ENCODE measurements at places on chromosomes 13 and 19. TPM values are rescaled to one million over a fixed set of nuclear protein-coding genes. Genes with fewer than 3 reads are reported as not detected.

The KCNJ14 gene
- 2.9 TPM for total RNA-seq

The SPIB gene
- 5.6 TPM for total RNA-seq

The KANK2 gene
- 0.36 TPM for total RNA-seq

The PABPC3 gene
- 1.1 TPM for total RNA-seq

The FBN3 gene
- total RNA-seq, result not detected

The CLDN10 gene
- not detected for total RNA-seq

The ERICH4 gene
- total RNA-seq, result not detected

The ZNF573 gene
- total RNA-seq, result 37.8 TPM

The CEACAM20 gene
- not detected for total RNA-seq

- no peaks in the 10 kb centered on the region for H3K4me1 ChIP-seq
- no peak overlapping the region for H3K27ac ChIP-seq
- peaks cover 8% of the 10 kb centered on the region for H3K36me3 ChIP-seq
- no peaks in the 10 kb centered on the region for H3K27me3 ChIP-seq
These were observed 987.9 kb downstream of the OLFM4 start for GRCh38 chr13:54016542-54016941.

GRCh38 chr13:58018020-58018419, 386.5 kb downstream of the PCDH17 start:
- H3K4me3 ChIP-seq, result no peak overlapping the region
- no peaks in the 10 kb centered on the region for H3K27me3 ChIP-seq
- DNase-seq, result no peak
- H3K4me1 ChIP-seq, result no peaks in the 10 kb centered on the region
- no peaks in the 10 kb centered on the region for H3K36me3 ChIP-seq
- no peak overlapping the region for H3K27ac ChIP-seq

DNA sequence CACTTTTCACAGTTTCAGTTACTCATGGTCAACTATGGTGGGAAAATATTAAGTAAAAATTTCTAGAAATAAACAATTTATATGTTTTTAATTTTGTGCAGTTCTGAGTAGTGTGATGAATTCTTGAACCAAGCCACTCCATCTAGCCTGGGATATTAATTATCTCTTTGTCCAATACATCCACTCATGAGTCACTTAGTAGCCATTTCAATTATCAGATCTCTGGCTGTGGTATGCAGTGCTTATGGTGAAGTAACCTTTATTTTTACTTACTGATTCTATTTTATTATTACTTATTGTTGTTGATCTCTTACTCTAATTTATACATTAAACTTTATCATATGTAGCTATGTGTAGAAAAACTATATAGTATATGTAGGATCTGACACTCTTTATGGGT, 128.9 kb upstream of the KLHL1 start:
- no peaks in the 10 kb centered on the region for H3K27me3 ChIP-seq
- DNase-seq, result no peak
- no peaks in the 10 kb centered on the region for H3K4me1 ChIP-seq
- H3K36me3 ChIP-seq, result no peaks in the 10 kb centered on the region

- no peak overlapping the region for H3K27ac ChIP-seq
- H3K4me3 ChIP-seq, result no peak overlapping the region
- DNase-seq, result no peak
- H3K4me1 ChIP-seq, result no peaks in the 10 kb centered on the region
These were observed 534.0 kb downstream of the EFNB2 start for GRCh38 chr13:106001443-106001842.

DNA sequence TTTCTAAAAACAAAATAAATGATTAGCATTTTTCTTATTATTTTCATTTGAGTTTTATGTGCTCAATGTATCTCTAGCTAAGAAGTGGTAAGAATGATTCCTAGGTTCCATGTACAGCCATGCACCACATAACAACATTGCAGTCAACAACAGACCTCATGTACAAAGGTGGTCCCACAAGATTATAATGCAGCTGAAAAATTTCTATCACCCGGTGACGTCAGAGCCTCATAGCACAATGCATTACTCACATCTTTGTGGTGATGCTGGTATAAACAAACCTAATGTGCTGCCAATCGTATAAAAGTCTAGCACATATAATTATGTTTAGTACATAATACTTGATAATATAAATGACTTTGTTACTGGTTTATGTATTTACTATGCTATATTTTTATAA, 120.5 kb downstream of the SLC7A1 start:
- H3K36me3 ChIP-seq, result no peaks in the 10 kb centered on the region
- H3K4me3 ChIP-seq, result no peak overlapping the region
- H3K27me3 ChIP-seq, result peaks cover 15% of the 10 kb centered on the region
- H3K4me1 ChIP-seq, result no peaks in the 10 kb centered on the region
- H3K27ac ChIP-seq, result no peak overlapping the region

DNA sequence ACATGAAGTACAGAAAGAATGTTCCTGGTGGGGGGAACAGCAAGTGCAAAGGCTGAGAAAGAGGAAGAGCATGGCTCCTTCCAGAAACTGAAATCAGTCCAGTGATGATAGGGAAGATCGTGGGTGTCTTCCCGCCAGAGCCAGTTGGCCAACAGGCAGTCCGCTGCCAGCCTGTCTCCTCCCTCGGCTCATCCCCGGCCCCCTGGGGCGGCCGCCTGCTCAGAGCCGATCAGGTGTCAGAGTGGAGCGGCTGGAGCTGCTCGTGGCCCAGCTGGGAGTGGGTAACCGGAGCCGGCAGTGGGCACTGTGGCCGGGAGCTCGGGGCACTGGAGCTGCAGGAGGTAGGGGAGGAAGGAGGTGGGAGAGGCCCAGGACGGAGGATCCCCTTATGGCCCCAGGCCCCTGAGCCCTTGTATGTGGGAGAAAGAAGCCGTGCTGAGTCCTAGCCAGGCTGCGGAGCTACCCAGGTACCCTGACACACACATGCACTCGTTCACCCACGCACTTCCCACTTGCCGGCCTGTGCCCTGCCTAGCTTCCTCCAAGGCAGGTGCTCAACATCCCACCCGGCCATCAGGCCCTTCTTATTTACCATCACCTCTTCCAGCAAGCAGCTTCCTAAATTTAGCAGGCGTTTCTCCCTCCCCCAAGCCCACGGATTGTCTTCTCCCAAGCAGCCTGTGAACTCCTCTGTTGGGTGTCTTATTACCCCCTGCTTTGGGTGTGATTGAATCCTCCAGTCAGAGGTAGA, 1.7 kb downstream of the ANKRD24 start:
- H3K4me3 ChIP-seq, result peak overlapping the region; percentile 39
- H3K27me3 ChIP-seq, result no peaks in the 10 kb centered on the region
- H3K27ac ChIP-seq, result peak overlapping the region; percentile 59
- DNase-seq, result no peak
- peaks cover 42% of the 10 kb centered on the region for H3K4me1 ChIP-seq

DNA sequence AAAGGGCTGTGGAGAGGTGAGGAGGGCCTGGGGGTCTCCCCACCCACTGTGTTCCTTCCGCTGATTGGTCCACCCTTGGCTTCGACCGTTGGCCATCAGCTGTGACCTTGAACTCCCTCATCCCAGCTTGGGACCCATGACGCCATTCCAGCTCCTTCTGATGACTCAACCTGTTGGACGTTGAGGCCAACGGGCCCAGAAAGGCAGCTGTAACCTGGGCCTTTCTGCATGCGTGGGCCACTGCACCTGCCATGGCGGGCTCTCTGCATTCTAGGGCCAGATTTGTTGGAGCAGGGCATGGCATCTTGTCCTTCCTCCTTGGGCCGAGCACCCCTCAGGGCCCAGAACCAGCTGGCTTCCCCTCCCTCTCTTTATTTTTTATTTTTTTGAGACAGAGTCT, 30.2 kb downstream of the PEX11G start:
- H3K27me3 ChIP-seq, result no peaks in the 10 kb centered on the region
- DNase-seq, result no peak
- peak overlapping the region; percentile 15 for H3K27ac ChIP-seq
- peaks cover 99% of the 10 kb centered on the region for H3K36me3 ChIP-seq
- peaks cover 5% of the 10 kb centered on the region for H3K4me1 ChIP-seq

DNA sequence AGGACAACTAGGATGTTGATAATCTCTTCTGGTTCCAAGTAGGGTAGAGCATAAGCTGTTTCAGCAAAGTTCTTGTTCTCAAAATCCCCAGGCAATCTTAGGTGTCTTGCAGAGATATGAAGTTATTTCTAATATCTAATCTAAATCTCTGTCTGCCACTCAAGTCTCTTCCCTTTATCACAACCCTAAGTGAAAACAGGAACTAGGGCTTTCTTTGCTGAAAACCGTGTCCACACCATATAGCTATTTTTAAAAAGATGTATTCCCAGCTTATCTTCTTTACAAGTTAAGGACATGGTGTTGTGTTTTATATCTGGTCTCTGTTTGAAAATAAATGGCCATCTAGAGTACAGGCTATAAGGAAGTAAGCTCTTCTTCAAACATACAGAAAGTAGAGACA, 11.3 kb upstream of the RNASEH2B start:
- H3K27me3 ChIP-seq, result peaks cover 3% of the 10 kb centered on the region
- H3K36me3 ChIP-seq, result no peaks in the 10 kb centered on the region
- H3K4me3 ChIP-seq, result no peak overlapping the region
- peaks cover 18% of the 10 kb centered on the region for H3K4me1 ChIP-seq
- no peak for DNase-seq

GRCh38 chr13:95660981-95661581, 15.9 kb upstream of the DNAJC3 start:
- no peak overlapping the region for H3K27ac ChIP-seq
- peak; percentile 14 for DNase-seq
- H3K36me3 ChIP-seq, result no peaks in the 10 kb centered on the region

DNA sequence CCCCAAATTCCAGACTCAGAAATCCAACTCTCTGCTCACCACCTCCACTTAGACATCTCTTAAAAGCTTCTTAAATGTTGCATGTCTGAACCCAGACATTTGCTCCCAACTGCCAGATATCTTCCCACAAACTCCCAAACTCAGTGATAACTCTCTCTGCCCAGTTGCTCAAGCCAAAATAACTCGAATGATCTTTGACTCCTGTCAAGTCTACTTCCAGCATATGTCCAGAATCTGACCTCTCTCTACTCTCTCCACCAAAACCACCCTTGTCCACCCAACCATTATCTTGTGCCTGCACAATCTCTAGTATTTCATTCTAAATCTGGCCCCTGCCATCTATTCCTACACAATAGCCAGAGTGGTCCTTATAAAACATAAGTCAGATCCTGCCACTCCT, 99.3 kb downstream of the FGF14 start:
- peaks cover 2% of the 10 kb centered on the region for H3K27me3 ChIP-seq
- no peak overlapping the region for H3K27ac ChIP-seq
- DNase-seq, result no peak
- H3K36me3 ChIP-seq, result no peaks in the 10 kb centered on the region
- H3K4me1 ChIP-seq, result no peaks in the 10 kb centered on the region

DNA sequence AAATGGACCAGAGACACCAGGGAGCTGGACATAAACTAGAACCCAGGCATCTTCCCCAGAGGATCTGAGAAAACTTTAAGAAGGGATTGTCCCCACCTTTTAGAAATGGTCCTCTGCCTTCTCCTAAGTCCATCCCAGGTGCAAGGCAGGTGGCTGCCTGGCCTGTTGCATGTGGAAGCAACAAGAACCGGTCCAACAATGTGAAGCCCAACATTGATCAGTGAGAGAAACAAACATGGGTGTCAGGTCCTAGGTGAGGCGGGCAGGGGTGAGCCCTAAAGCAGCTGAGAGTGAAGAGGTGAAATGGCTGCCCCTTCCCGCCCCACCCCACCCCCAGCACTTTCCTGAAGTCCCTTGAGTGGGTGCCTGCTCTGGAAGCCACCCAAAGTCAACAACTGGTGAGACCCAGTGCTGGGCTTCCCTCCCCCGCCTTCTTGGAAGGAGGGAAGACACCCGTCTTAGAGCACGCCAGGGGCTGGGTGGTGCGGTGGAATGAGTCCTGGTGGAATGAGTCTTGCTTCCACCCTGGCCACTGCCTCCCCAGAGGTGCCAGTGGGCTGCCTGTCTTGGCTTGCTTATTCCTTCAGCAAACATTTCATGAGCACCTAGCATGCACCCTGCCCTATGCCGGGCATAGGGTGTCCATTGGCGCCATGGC, 1.7 kb downstream of the AP1M1 start:
- no peaks in the 10 kb centered on the region for H3K36me3 ChIP-seq
- peaks cover 38% of the 10 kb centered on the region for H3K4me1 ChIP-seq
- peak overlapping the region; percentile 96 for H3K27ac ChIP-seq
- peak overlapping the region; percentile 86 for H3K4me3 ChIP-seq
- no peaks in the 10 kb centered on the region for H3K27me3 ChIP-seq
- no peak for DNase-seq

DNA sequence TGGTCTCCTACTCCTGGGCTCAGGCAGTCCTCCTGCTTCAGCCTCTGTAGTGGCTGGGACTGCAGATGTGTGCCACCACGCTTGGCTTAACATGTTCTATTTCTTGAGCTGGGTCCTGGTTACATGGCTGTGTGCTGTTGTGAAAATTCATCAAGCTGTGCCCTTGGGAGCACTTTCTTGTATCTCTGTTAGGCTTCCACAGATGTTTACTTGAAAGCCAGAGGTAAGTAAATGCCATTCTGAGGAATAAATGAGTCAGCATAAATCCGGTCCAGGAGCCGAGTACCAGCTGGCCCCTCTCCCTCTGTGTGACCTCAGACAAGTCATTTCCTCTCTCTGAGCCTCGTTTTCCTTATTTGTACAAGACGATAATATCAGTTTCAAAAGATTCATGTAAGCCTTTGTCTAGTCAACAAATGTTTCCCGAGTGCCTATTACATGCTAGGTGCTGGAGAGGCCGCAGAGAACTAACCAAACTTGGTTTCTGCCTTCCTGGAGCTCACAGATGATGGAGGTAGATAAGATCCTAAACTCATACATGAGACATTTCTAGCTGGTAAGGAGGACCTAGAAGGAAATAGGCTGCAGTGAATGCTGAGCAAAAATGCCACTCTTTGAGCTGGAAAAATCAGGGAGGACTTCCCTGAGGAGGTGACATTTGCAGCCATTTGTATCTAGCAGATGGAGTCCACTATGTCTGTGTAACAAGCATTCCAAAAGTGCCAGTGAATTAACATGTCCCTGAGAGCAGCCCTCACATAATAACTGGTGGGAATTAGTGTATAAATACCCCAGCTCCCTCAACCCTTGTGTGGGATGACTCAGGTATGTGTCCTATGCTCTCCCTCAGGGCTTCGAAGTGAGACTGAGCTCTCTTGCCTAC, 2.7 kb upstream of the RASAL3 start:
- DNase-seq, result no peak
- no peaks in the 10 kb centered on the region for H3K27me3 ChIP-seq
- H3K4me3 ChIP-seq, result peak overlapping the region; percentile 69
- peak overlapping the region; percentile 55 for H3K27ac ChIP-seq
- H3K4me1 ChIP-seq, result peaks cover 74% of the 10 kb centered on the region
- peaks cover 12% of the 10 kb centered on the region for H3K36me3 ChIP-seq

- H3K27me3 ChIP-seq, result no peaks in the 10 kb centered on the region
- H3K27ac ChIP-seq, result no peak overlapping the region
- H3K4me1 ChIP-seq, result no peaks in the 10 kb centered on the region
- peaks cover 9% of the 10 kb centered on the region for H3K36me3 ChIP-seq
- DNase-seq, result no peak
- H3K4me3 ChIP-seq, result no peak overlapping the region
These were observed 112.3 kb downstream of the VWA8 start for GRCh38 chr13:41848435-41849255.

GRCh38 chr19:33394006-33394722, 20.7 kb downstream of the CEBPG start:
- no peak overlapping the region for H3K4me3 ChIP-seq
- H3K27ac ChIP-seq, result no peak overlapping the region
- no peaks in the 10 kb centered on the region for H3K27me3 ChIP-seq
- no peaks in the 10 kb centered on the region for H3K36me3 ChIP-seq

DNA sequence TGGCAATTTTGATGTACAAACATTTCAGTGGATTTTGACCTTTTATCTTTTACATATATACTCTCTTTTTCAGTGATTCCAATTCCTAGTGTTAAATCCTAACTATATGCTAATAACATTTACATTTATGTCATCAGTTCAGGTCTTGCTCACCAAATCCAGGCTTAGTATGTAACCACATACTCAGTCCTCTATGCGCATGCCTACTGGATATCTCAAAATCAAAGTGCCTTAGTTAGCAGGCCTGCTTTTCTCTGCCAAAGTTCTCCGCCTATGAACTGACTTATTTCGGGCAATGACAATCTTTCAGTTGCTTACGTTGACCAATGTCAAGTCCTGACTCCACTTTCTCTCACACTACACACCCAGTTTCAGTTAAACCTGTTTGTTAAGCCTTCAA, 478.5 kb upstream of the SLITRK1 start:
- H3K36me3 ChIP-seq, result no peaks in the 10 kb centered on the region
- no peak for DNase-seq
- no peak overlapping the region for H3K27ac ChIP-seq

Data from naive thymus-derived CD8-positive, alpha-beta T cell (primary cell).